ENCODE measurements at places on chromosomes 5 and 9.

DNA sequence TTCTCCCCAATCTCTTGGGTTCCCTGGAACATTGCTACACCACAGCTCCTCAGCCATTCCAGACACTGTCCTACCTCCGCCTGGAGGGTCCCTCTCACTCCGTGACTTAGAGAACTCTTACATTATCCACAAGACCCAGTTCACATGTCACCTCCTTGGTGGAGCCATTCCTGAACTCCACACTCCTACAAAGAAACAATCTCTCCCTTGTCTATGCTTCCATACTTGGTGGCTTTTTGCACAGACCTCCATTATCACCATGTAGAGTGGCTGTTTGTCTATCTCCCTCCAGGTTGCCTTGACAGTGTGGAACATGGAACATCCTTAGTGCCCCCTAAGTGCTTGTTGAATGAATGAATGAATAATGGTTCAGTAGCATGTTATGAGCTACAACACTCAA, 105.9 kb downstream of the PAX5 start:
- no peak for DNase-seq

DNA sequence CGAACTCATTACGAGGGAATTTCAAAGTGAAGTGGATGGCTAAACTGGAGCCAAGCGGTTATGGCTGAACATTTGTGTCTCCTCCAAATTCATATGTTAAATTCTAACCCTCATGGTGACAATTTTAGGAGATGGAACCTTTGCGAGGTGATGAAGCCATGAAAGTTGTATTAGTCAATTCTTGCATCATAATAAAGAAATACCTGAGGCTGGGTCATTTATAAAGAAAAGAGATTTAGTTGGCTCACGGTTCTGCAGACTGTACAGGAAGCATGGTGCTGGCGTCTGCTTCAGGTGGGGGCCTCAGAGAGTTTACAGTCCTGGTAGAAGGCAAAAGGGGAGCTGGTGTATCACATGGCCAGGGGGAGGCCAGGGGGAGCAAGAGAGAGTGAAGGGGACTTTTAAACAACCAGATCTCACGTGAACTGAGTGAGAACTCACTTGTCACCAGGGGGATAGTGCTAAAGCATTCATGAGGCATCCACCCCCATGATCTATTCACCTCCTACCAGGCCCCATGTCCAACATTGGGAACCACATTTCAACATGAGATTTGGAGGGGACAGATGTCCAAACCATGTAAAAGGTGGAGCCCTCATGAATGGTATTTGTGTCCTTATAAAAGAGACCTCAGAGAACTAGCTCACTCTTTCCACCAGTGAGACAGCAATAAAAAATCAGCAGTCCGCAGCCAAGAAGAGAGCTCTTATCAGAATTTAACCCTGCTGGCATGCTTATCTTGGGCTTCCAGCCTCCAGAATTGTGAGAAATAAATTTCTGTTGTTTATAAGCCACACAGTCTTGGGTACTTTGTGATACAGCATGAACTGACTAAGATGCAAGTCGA, 143.4 kb downstream of the MTRR start:
- no peak for DNase-seq

- DNase-seq = no peak
Measured at GRCh38 chr5:135916638-135917263, 21.1 kb upstream of the IL9 start.

- DNase-seq = no peak
Measured at GRCh38 chr9:68437785-68438184, 81.4 kb downstream of the PGM5 start.

GRCh38 chr5:14946815-14947620, 75.4 kb upstream of the ANKH start:
- DNase-seq = peak; percentile 18

DNA sequence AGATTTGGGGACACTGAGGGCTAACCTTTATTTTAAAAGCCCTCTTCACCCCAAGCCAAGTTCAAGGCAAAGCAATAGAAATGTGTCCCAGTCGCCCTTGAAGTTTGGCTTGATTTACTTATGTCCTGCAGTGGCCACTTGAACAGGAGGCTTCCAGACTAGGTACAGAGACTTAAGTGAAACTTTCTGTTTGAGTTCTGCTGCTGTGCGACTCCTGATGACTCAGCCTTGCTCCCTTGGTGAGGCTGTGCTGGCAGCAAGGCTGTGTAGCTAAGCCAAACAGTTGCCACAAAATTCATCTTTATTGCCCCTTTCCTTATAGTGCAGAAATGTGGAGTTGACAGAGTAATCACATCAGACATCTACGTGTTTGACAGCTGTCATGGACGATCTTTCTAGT, 68.8 kb upstream of the NTRK2 start:
- DNase-seq = no peak

DNA sequence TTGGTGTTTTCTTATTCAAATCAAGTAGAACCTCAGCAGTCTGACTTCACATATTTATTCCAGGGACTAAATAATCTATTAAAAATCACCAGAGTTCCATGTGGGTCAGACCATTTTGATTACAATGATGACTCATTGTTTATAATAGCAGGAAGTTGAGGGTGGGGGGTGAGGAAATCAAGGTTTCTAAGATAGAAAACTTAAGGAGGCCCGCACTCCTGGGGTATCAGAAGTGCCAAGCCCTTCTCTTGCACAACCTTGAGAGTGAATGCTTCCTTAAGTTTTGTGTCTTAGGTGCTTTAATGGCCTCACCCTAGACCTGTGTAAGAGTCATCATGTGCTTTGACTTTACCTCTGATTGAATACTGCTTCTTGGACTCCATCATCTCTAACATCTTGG, 31.9 kb upstream of the NPR3 start:
- DNase-seq = no peak

DNA sequence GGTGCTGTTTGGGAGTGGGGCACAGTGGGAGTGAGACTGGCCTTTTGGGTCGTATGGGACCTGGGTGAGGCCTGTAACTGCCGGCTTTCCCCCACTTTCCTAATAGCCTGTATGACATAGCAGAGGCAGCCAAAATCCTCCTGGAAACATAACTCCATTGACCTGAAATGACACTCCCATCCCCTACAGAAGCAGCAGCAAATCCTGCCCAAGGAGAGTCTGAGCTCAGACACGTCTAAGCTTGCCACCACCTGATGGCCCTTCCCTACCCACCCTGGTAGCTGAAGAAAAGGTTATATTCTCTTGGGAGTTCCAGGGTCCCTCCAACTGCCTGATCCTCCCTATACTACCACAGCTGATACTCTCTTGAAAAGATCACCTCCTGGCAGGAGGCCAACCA, 179.8 kb upstream of the ARRDC3 start:
- no peak for DNase-seq

GRCh38 chr9:111937301-111937700, 40.7 kb downstream of the UGCG start:
- no peak for DNase-seq

Measured in stimulated activated CD4-positive, alpha-beta T cell treated with anti-CD3 and anti-CD28 coated beads, TNF-alpha, amount 100 ng/mL, for 4 hours (primary cell).